ENCODE measurements at places on chromosomes 7 and 10.

- no peak for DNase-seq
Observed at GRCh38 chr7:101718363-101719122, 89.4 kb upstream of the MYL10 start.

- DNase-seq = no peak
Observed at GRCh38 chr10:118827053-118827452, 72.3 kb upstream of the CACUL1 start.

DNA sequence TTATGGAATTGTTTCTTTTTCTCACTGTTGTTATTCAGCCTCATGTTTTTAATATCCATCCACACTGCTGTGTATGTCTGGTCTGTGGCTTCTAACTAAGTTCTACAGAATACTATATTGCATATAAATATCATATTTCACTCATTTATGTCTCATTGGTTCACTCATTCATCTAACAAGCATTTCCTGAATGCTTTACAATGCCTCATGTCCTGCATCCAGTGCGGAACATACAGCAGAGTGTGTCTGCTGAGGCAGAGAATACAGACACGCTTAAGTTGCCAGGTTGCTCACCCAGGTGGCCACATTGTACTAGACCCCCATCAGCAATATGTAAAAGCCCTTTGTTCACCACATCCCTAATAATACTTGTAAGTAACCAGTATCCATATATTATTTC lies 111.8 kb upstream of the CNTNAP2 start:
- DNase-seq = no peak

DNA sequence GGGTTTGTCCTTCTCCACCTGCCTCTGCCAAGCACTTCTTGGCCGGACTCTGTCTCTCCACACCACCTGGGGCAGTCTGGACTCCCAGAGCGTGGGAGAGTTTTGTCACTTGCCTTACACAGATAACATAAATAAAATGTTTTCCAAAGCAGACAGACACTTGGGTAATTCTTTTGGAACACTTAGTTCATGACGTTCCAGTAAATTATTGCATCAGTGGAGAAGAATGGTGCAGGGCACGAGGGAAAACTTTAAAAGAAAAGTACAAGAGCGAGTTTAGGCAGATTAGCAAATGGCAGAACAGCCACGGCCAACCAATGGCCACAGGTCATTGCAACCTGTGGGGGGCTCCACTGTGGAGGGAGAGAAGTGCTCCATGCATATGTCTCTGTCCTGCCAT lies 170.6 kb upstream of the GRB10 start:
- DNase-seq = no peak

DNA sequence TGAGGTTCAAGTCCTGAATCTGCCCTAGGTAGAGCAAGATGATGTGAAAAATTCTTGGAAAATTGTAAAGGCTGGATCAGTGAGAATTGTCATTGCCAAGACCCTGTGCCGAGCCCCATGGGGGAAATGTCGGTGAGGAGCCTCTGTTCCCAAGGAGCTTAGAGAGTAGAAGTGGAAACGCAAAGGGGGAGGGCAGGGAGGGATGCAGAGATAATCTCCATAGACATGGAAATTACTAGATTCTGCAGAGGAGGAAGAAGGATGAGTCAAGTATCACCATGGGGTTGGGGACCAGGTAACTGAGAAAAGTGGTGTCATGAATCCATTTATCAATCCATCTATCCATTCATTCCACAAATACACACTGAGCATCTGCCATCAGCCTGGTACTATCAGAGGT lies 26.0 kb downstream of the DUSP5 start:
- DNase-seq = no peak

- DNase-seq = no peak
Observed at GRCh38 chr10:70479626-70480238, 1.2 kb downstream of the PALD1 start.

DNA sequence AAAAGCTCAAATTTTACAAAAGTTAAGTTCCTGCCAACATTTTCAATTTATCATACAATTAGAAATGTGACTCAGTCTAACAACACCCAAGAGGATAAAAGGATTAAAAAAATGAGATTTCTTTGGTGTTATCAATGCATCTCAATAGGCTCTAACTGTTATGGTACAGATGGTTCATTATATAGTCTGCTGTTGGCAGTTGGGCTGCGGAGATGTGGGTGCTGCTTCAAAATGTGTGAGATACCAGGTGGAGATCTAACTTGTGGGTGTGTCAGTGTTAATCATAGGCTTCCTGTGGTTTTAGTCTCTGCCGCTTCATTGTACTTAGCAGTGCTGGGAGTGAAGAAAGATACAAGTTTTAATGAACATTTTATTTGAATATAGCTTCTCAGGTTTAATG lies 231.2 kb downstream of the EXOC4 start:
- no peak for DNase-seq
